H54 (cell line): ENCODE measurements at places on chromosomes 4 and X.

GRCh38 chr4:147247579-147247978 is 233.3 kb upstream of the EDNRA start:
- no peak for DNase-seq

DNA sequence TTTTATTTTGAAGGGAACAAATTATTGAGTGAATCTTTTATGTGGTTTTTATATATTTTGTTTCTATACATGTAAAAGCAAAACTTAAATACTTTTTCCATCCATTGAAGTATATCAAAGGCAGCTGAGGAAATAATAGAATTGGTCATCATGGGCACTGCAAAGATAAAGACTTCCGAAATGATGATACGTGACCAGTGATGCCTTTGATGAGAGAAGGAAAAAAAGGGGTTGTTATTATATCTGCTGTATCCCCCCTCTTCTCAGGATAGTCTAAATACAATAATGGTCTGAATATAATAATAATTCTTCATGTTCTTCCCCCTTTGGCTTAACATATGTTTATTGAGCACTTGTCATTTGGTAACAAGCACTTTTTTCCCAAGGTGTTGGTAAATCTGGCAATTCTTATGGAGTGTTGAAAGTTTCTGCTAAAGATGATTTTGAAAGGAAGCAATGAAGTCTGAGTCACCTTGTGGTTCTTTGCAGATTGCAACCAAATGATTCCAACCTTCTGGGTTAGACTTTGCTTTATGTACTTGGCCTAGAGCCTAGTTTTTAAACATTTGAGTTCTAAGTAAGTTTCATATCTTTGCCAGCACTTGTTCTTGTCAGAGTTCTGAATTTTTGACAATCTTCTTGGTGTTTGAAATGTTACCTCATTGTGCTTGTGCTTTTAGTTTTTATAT is 60.8 kb downstream of the USP9X start:
- DNase-seq: no peak

GRCh38 chr4:148376151-148376550 is 66.1 kb downstream of the NR3C2 start:
- no peak for DNase-seq

GRCh38 chrX:77160301-77160700 is 286.9 kb upstream of the FGF16 start:
- no peak for DNase-seq

GRCh38 chr4:18292411-18292810 is 270.9 kb upstream of the LCORL start:
- no peak for DNase-seq

DNA sequence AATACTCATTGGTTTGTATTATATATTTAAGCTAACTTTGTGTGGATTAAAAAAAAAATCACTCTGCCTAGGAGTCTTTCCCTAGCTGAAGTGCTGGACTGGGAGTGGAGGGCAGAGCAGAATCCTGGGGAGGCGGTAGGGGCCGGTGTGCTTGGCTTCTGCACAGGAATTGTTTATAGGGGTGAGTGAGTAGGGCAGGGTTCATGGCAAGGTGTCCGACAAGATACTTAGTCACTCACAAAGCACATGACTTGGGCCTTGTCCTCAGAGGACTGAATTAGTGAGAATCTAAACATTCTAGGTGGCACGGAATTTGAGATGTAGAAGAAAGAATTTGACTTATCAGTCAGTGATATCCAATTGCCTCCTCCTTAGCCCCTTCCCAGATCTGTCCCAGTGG is 32.2 kb downstream of the FNIP2 start:
- DNase-seq: no peak

- DNase-seq: no peak
Measured at GRCh38 chrX:69234624-69235023, 69.4 kb upstream of the PJA1 start.

DNA sequence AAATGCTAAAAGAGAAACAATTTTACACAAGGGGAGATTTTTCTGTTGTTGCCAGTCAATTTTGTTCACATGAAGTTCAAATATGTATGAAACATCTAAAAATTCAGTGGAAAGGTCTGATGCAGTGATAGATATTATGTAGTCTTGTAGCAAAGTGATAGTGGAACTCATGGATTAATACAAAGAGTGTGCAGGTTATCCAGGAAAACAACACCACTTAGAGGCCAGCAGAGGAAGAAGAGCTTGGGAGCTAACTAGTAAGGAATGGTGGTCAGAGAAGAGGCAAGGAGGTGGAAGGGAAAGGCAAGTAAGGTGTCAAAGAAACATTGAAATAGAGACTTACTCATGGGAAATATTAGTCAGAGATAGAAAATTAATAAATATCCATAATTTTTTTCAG is 395.6 kb downstream of the MAPK10 start:
- no peak for DNase-seq
